ENCODE measurements at places on chromosomes 5 and 9.
A peak's percentile ranks its signal among the peaks of the same experiment; 100 is the strongest.

GRCh38 chr5:164204338-164204946 is 699.0 kb downstream of the MAT2B start:
- peak; percentile 76 for DNase-seq

GRCh38 chr5:148880696-148881095 is 54.3 kb downstream of the ADRB2 start:
- DNase-seq, result no peak

- peak; percentile 17 for DNase-seq
These were observed 1.0 kb upstream of the TSLP start for GRCh38 chr5:111070272-111071134.

- DNase-seq, result no peak
These were observed 8.5 kb downstream of the SH3PXD2B start for GRCh38 chr5:172445866-172446265.

GRCh38 chr9:112971415-112971814 is 40.6 kb downstream of the ZNF883 start:
- DNase-seq, result no peak

GRCh38 chr5:345404-346195 is 24.1 kb downstream of the AHRR start:
- peak; percentile 60 for DNase-seq

- DNase-seq, result no peak
These were observed 16.9 kb downstream of the CNTFR start for GRCh38 chr9:34572628-34573027.

- peak; percentile 58 for DNase-seq
These were observed 133.1 kb downstream of the GABBR2 start for GRCh38 chr9:98575379-98576346.

DNA sequence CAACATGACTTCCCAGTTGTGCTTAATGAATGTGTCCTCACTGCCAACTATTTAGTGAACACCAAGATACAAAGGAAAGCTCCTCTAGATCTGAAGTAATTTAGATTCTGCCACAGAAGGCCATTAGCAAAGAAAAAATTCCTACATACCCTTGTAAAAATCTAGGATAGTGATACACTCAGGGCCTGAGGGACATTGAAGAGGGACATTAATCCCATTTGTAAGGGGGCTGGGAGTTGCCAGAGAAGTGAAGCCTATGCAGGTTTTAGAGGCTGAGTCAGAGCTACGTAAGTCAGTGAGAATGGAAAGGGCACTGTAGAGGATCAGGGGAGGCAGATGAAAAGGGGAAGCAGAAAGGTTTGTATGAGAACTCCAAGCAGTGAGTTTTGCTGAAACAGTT is 286.9 kb upstream of the TARS1 start:
- no peak for DNase-seq

- no peak for DNase-seq
These were observed 84.6 kb downstream of the ANKRD55 start for GRCh38 chr5:56148453-56148971.

- no peak for DNase-seq
These were observed 3.4 kb downstream of the KCNT1 start for GRCh38 chr9:135705376-135705775.

DNA sequence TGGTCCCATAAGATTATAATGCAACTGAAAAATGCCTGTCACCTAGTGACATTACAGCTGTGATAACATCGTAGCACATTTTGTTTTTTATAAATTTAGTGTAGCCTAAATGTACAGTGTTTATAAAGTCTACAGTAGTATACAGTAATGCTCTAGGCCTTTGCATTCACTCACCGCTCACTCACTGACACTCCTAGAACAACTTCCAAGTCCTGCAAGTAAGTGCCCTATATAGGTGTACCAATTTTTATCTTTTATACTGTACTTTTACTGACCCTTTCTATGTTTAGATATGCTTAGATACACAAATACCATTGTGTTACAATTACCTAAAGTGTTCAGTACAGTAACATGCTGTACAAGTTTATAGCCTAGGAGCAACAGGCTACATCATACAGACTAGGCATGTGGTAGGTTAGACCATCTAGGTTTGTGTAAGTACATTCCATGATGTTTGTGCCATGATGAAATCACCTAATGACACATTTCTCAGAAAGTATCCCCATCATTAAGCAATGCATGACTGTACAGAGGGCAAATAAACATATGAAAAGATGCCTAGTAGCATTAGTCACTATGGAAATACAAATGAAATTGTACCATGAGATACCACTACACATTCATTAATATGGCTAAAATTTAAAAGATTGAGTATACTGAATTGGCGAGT is 127.6 kb downstream of the TRPM6 start:
- peak; percentile 83 for DNase-seq

GRCh38 chr5:147305147-147305546 is 70.3 kb downstream of the STK32A start:
- no peak for DNase-seq

DNA sequence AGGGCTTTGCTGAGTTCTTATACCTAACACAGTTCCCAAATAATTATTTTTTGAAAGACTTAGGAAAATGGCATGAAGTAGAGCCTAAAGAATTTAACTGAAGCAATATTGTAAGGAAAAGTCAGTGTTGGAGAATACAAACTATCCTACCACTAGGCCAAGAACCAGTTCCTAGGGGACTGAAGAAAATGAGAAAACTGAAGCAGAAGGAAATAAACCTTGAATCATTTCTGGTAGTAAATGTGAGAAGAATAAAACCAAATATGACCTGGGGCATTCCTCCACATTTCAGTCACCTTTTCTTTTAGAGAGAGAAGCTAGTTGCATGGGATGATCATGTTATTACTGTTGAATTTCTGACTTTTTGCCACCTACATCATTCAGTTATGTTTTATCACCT is 1393.9 kb upstream of the C9orf72 start:
- DNase-seq, result peak; percentile 1

DNA sequence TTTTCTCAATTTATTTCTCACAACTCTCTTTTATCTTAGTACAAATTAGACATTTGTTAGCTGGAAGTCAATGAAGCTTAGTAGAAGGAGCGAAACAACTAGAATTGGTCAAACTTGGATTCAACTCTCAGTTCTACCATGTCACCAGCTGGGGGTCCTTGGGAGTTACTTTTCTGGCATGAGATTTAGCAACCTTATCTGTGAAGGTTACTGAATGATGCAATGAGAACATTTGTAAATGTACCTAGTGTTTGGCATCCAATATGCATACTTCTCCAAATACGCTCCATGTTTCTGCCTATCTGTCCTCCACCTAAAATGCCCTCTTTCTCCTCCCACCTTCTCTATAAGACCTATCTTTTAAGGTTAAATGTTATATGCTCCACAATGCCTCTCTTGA is 6.3 kb downstream of the HNRNPA0 start:
- no peak for DNase-seq
